ENCODE measurements at places on chromosomes 12 and 14.

GRCh38 chr14:94026889-94027469, 839 bp downstream of the OTUB2 start:
- DNase-seq: no peak

DNA sequence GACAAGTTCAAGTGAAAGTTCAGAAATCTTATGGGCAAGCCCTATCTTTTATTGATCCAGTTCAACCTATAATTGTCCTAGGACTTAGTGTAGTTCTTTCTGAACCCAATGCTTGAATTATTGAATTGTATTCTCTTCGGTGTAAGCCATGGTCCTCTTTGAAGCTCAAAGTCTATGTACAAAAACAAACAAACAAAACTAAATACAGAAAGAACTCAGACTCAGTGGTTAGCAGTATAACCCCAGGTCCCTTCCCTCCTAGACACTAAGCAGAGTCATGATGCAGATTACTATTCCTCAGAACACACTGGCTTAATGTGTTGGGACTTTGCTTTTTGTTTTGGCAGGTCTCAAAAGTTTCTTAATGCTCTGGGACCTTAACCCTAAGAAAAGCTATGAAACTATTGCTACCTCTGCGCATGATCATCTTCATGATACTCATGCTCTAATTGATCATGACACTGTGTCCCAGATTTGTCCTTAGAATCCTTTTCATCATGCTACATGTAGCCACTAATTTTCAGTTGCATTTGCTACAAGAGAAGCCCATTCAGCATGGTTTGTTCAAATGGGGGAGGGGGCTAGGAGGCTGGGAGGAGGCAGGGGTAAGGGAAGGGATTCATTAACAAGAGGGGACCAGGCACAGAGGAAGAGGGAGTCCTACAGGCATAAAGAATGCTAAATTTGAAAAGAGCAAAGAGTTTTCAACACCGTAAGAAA, 35.1 kb upstream of the NAA30 start:
- DNase-seq: no peak

DNA sequence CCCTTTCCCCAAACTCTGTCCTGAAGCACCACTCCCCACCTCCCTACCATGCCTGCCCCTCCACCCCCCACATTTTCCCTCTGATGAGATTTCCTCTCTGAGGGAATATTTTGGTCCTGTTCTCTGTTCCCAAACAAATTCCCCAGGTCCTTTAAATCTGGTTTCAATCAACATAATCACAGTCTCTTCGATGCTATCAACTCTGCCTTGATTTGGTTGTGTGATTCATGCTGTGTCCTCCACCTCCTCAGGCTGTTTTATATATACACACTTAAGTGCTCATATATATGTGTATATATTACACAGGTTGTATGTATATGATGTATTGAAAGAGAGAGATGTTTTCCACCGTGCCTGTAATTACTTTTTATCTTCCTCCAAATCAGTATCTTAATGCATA, 36.0 kb downstream of the NTF3 start:
- DNase-seq: no peak

- peak; percentile 76 for DNase-seq
Measured at GRCh38 chr12:127280393-127281275, 986.3 kb upstream of the TMEM132C start.

GRCh38 chr12:110739894-110740293, 2.8 kb downstream of the PPP1CC start:
- no peak for DNase-seq

DNA sequence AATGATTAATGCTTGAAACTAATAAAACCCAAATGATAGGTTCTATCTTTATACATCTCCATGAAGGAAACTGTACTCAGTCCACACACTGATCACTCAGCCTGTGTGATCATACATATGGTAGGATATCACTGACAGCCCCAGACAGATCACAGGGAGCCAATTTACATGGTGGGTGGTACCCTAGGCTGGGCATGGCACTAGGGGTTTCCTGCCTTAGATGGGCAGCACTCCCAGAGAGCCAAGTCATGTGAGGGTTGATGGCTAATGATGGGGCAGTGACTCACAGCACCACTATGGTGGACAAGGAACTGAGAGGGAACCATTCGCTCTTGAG, 89.6 kb upstream of the PTPRR start:
- DNase-seq: no peak
